ENCODE measurements at places on chromosomes 12 and 14.
A peak's percentile ranks its signal among the peaks of the same experiment; 100 is the strongest.

DNA sequence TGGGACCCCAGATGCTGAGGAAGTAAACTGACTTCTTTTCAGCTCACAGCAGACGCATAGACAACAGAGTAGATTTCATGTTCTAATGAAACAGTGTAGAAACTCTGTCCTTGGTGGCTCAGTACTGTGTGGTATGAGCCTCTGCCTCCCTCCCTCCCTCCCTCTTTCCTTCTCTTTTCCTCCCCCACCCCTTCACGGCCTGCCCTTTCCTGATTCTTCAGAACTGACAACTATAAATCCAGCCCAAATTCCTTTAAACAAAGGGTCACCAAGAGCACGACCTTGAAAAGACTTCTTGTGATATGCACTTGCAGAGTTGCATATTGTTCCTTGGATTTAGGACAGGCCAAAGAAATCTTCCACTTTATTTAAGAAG is 164.0 kb downstream of the ETV6 start:
- no peak for DNase-seq

DNA sequence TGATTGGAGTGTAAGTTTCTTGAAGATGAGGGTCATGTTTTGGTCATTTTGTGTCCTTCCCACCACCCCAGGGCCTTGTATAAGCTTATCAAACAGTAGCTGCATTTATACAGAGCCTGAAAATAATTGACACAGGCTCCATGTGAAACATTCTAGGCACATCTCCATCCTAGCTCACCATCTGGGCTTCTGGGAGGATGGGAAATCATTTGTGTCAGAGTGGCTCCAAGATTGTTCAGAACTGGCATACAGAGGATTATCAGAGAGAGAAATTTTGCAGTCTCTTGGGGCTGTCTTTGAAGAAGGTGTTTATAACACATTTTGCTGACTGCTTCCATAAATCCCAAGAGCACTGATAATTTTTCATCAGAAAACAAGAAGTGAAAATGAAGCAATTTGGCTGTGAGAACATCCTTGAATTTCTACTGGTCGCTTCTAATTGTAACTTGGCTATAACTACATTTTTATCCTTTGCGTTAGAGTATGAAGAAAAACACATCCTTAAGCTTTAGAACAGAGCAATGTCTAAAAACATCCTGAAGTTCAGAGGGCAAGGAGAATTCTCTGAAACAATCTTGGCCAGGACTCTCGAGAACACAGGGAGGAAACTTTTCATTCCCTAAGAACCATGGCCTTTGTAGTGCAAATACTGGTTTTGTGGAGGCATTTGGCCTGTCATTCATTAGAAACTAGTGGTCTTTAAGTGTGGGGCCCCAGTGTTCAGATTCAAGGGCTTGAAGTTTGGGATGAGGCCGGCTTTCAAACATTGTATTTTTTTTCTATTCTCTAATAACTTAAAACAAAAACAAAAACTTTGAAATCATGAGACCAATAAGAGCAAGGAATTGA is 151.1 kb downstream of the DACT1 start:
- DNase-seq: no peak

GRCh38 chr14:60242429-60242828 is 6.6 kb upstream of the PPM1A start:
- peak; percentile 18 for DNase-seq

DNA sequence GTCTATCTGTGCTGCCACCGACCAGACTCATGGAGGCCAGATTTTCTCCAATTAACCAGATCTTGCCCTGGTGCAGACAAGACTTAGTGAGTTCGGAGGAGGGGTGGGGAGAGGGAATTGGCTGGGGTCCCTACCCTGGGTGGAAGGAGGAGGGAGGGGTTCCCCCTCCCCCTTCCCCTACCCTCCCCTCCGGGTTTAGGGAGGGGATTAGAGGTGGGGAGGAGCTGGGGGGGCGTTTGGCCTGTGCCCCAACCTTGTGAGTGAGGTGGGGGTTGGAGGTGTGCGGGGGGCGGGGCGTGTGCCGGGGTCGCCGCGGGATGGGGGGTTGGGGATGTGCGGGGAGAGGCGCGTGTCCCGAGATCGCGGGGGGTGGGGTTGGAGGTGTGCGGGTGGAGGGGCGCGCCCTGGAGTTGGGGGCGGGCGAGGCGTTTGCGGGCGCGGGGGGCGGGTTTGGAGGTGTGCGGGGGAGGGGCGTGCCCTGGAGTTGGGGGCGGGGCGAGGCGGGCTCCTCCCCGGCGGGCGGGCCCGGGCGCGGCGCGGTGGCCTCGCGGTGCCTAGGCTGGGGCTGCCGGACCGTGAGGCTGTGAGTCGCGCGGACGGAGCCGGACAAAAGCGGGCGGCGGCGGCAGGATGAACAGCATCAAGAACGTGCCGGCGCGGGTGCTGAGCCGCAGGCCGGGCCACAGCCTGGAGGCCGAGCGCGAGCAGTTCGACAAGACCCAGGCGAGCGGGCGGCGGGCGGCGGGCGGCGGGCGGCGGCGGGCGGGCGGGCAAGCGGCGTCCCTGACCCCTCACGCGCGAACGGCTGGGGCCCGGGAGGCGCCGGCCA is at the start of gene HIP1R:
HIP1R (plus strand) TSS at position 537 of the 829 bp plus-strand sequence; CDS start at position 631, 94 bp downstream.
- peak; percentile 34 for DNase-seq
